ENCODE measurements at places on chromosomes 6 and 20.

DNA sequence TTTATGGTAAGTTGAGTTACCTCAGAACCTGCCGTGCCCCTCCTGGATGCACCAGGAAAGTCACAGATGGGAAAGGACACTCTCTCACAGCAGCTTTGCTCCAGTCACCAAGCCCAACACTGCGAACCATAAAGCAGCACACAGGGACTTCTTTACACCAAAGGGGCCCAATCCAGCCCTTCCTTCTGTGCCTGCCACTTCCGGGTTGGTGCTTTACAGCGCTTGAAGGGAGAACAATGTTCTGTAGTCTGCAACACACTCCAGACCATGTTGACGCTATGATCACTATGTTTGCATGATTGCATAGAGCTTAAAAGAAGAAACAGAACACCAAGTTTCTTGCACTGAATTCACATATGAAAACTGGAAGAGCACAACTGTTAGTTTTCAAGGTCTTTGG lies 57.1 kb downstream of the SERAC1 start:
- DNase-seq = no peak

DNA sequence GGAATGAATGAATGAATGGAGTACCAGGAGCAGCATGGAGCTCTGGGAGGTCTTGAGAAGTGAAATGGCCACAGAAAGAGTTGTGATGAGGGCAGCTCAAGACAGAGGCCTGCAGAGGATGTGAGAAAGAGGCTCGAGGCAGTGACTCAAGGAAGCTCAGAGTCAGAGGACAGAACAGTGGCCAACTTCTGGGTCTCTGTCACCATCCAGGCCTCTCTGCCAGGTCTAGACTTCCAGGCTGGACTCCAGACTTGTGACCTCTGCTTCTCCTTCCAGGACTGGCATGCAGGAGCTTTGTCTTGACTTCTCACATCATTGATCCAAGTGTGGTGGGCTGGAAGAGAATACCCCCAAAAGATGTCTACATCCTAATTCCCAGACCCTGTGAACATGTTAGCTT lies 119.8 kb downstream of the TOX2 start:
- no peak for DNase-seq

- no peak for DNase-seq
Observed at GRCh38 chr20:41234546-41234945, 83.0 kb downstream of the ZHX3 start.

GRCh38 chr20:32519381-32519730 lies 65.8 kb downstream of the NOL4L start:
- DNase-seq = no peak

GRCh38 chr20:36246401-36246800 lies 10.1 kb downstream of the AAR2 start:
- no peak for DNase-seq

GRCh38 chr6:6546318-6547109 lies 42.0 kb upstream of the LY86 start:
- DNase-seq = peak; percentile 11

DNA sequence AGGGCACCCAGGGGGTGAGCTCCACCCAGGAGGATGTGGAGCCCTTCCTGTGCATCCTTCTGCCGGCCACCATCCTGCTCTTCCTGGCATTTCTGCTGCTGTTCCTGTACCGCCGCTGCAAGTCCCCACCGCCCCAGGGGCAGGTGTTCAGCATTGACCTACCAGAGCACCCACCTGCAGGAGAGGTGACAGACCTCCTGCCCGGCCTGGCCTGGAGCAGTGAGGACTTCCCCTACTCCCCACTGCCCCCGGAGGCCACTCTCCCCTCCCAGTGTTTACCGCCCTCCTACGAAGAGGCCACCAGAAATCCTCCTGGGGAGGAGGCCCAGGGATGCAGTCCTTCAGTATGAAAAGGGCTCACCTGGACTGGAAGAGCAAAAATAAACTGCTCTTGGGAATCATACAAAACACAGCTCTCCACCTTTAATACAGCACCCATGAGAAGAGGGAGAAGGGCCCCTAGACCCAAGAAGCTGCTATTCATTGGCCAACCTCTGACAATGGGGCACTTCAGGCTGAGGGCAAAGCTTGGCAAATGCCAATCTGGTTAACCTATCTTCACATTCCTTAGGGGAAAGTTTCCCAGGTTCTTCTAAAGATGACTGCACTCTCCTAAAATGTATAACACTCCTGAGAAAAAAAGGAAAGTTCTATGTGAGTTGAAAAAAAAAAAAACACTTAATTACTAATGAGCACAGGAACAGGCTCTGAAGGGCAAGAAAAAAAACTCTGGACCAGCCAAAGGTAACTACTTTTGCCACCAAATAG lies 5.0 kb downstream of the SMIM28 start:
- DNase-seq = no peak

- peak; percentile 76 for DNase-seq
Observed at GRCh38 chr6:32192608-32193039, at the start of gene GPSM3. TSS of gene GPSM3 (minus strand) at chr6:32192643. CDS start at chr6:32192513, 130 bp downstream.

All from fibroblast of skin of right biceps (primary cell).